CD4-positive, alpha-beta T cell (primary cell): ENCODE measurements at places on chromosomes 11 and 22.

- no peak for DNase-seq
Measured at GRCh38 chr22:22973336-22973735, 85.7 kb downstream of the IGLL5 start.

DNA sequence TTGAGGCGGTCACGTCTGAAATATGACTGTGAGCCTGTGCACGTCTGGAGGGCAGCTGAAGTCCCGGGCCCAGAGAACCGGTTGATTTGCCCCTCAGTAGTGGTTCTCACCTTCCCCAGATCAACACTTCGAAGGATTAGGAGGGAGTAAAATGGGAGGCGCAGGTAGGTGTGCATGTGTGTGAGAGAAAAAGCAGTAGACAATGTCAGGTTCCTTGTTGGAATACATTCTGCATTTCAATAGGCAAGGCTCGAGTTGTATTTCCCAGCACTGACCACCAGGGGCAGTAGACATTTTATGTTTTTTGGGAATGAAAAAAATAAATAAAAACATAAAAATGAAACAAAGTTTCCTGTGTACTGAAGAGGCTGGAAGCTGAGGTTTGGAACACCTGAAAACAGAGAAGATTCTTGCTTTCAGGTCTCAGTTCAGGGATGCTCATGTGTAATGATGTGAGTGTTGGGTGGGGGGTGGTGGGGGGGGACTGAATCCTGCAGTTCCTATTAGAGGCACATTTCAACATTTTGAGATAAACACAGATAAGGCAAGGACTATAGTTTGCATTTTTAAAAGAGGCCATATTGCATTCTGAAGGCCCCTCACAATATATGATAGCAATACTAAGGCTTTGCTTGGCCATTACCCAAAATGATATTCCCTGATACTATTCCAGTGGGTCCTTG is 333.9 kb downstream of the CADM1 start:
- no peak for DNase-seq

- no peak for DNase-seq
Measured at GRCh38 chr22:20653795-20654342, 120.0 kb upstream of the SERPIND1 start.

DNA sequence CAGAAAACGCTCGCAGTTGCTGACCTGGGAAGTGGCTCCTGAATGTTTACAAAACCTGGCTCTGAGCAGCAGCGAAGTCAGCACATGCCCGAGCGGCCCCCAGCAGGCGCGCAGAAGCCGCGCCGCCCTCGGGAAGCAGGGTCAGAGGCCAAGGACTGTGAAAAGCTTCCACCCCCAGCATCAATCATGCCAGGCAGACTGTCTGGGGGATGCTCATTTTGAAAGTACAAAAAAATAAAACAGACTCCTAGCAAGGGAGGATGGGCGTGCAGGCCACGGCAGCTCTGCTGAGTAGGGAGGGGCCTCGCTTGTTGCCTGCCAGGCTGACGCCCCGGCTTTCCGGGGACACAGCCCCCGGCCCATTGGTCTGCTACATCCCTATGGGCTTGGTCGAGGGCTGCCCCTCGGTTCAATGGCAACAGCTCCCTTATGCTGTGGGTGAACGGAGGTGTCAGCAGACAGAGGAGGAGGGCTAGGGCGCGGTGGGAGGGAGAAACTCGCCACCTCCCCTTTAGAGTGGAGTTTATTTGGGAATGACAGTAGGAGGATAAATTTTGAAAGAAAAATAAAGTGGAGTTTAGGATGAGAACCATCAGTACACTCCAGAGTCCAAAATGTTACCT is 37.7 kb upstream of the GNB1L start:
- DNase-seq, result peak; percentile 64

GRCh38 chr11:35981581-35981980 is 37.7 kb downstream of the LDLRAD3 start:
- no peak for DNase-seq

DNA sequence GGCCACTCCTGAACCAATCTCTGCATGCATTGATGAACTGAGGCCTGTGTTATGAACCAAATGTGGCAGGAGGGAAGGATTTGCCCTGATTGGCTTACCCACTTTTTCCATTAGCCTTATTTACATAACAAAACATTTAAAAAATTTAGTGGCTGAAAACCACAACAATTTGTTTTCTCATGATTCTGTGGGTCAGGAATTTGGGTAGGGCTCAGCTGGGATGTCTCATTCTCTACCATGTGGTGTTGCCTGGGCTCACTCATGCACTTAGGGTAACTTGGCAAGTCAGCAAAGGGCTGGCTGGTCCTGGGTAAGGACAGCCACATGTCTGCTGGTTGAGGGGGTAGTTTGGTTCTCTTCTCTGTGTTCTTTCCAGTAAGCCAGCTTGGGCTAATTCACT is 35.1 kb upstream of the CYP2R1 start:
- DNase-seq, result no peak

GRCh38 chr22:23684561-23685031 is 6.2 kb upstream of the RGL4 start:
- no peak for DNase-seq

DNA sequence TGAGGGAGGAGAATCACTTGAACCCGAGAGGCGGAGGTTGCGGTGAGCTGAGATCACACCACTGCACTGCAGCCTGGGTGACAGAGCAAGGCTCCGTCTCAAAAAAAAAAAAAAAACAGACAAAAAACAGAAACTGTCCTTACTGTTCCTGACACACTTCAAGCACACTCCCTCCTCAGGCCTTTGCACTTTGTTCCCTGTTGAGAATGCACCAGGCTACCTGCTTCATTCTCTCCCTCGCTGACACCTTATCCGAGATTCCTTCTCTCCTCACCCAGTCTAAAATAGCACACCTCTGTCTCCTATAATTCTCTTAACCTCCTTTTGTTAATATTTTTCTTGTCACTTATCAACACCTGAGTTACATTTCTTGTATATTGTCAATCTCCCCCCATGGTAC is 32.3 kb upstream of the TECTA start:
- no peak for DNase-seq

- peak; percentile 7 for DNase-seq
Measured at GRCh38 chr22:35538801-35539321, 1.8 kb upstream of the RASD2 start.

GRCh38 chr11:49995565-49995964 is 13.2 kb upstream of the OR4C12 start:
- no peak for DNase-seq

DNA sequence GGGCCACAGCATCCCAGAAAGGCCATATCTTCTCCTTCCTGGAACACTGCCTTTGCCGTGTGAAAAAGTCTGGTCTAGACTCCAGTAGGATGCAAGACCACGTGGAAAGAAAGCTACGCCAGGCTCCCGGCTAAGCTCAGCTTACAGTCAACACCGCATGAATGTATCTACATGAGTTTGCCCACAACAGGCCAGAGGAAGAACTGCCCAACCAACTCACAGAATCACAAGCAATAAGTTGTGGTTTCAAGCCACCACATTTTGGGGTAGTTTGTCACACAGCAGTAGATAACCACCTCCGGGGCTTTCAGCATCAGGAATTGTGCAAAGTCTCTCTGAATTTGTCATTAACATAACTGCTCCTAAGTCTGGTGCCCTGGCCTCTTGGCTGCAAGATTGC is 27.3 kb downstream of the HSPA8 start:
- no peak for DNase-seq

DNA sequence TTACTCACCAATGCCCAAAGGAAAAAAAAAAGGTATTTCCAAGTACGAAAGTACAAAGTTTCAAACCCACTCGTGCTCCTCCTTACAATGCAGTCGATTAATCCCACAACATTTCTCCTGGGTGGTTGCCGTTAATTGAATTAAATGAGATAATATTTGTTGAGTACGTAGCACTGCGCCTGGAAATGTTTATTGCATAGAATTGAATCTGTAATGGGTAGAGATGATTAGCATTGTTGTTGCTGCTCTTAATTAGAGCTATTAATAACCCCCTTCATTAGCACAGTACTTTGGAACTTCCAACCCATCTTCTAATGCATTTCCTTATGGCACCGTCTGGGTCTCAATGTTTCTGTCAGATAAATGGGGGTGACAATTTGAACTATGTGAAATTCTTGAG is 77.3 kb downstream of the SEZ6L start:
- no peak for DNase-seq

DNA sequence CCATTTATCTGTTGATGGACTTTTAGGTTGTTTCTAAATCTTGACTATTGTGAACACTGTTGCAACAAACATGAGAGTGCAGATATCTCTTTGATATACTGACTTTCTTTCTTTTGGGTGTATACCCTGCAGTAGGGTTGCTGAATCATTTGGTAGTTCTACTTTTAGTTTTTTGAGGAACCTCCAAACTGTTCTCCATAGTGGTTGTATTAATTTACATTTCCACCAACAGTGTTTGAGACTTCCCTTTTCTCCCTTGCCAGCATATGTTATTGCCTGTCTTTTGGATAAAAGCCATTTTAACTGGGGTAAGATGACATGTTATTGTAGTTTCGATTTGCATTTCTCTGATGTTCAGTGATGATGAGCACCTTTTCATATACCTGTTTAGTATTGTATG is 330.0 kb downstream of the DDX10 start:
- DNase-seq, result no peak

DNA sequence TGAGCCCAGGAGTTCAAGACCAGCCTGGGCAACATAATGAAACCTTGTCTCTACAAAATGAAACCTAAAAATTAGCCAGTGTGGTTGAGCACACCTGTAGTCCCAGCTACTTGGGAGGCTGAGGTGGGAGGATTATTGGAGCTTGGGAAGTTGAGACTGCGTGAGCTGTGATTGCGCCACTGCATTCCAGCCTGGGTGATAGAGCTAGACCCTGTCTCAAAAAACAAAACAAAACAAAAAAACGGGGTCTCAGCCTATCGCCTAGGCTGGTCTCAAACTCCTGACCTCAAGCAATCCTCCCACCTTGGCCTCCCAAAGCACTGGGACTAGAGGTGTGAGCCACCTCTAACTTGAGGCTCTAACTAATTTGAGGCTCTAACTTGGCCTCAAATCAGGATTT is 13.6 kb downstream of the PPIL2 start:
- no peak for DNase-seq

- DNase-seq, result no peak
Measured at GRCh38 chr22:49240016-49240380, 587.7 kb downstream of the BRD1 start.

GRCh38 chr11:62536301-62536957 is 10.2 kb downstream of the AHNAK start:
- no peak for DNase-seq

GRCh38 chr11:64854534-64855502 is 10.4 kb upstream of the CDC42BPG start:
- DNase-seq, result no peak

GRCh38 chr22:50104141-50104544 is 14.3 kb downstream of the MOV10L1 start:
- DNase-seq, result no peak

- no peak for DNase-seq
Measured at GRCh38 chr11:79050786-79051185, 390.0 kb downstream of the TENM4 start.

- no peak for DNase-seq
Measured at GRCh38 chr22:35839841-35840301, 122.2 kb downstream of the APOL5 start.

GRCh38 chr22:17807578-17808410 is 33.5 kb upstream of the BID start:
- DNase-seq, result no peak

DNA sequence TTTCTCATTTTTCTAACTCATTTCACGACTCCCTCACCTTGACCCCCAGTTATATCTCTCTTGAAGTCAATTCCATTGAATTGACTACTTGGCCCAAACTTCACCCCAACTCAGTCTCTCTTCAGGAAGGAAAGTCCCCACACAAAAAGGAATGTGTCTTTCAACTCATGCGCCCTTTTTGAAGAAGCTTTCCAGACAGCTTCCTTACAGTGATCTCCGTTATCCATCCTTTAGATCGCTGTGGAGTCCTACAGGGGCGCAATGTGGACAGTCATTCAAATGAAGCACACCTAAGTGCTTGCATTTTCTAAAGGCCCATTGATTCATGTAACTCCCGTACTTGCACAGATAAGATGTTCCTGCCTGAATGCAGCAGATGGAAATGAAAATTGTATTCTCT is 101.1 kb upstream of the VPREB1 start:
- no peak for DNase-seq

GRCh38 chr11:32433914-32434355 is 1.4 kb downstream of the WT1 start:
- no peak for DNase-seq

- no peak for DNase-seq
Measured at GRCh38 chr11:81886406-81887075, 847.1 kb downstream of the FAM181B start.

GRCh38 chr11:8372641-8373381 is 109.1 kb upstream of the LMO1 start:
- DNase-seq, result no peak

- DNase-seq, result no peak
Measured at GRCh38 chr11:32884770-32885384, 7.7 kb upstream of the QSER1 start.

GRCh38 chr11:25727944-25728343 is 604.0 kb upstream of the ANO3 start:
- no peak for DNase-seq

DNA sequence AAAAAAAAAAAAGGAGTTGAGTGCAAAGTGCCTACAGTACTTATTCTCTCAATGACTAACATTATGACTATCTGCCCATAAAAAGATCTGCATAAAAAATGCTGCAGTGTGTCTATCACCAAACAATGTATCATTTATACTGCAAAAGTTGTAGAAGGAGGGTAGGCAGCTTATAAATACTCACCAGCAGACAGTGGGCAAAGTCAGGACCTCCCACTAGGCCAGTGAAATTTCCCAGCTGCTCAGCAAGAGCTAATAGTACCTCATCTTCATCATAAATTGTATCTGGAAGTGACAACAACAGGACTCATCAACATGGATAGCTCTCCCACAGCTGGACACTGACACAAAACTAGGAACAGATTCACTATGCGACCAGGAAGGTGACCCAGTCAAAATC is 1.6 kb downstream of the PPP2R1B start:
- no peak for DNase-seq

DNA sequence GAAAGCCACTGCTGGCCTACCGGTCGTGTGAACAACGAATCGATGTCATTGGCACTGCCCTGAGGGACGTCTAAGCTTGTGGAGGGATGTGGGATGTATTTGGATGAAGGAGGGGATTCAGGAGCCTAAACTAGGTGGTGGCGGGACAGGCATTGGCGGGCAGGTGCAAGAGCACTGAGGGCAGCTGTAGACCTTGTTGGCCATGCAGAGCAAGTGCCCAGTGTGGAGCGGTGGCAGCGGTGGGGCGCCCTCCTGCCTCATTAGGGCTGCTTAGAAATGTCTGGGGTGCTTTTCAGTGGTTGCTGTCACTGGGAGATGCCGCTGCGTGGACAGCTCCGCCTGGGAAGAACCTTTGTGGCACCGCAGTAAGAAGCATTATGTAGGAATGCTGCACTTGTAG is 220.2 kb downstream of the TBC1D22A start:
- DNase-seq, result no peak

DNA sequence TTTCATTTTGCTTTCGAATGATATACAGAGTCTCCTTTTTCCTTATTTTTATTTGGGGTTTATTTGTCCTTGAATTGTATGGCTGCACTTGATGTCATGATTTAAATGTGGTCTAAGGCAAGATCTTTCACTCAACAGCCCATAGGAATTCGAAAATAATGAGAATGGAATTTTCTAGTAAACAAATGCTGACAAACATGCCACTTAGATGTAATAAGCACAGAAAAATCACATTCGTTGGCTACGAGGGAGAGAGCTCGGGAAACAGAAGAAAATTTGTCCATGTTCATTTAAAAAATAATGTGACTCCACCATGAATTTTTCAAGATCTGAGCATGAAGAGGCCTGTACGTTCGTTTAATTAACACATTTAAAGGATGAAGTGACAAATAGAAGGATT is 73.0 kb downstream of the BLID start:
- no peak for DNase-seq

- DNase-seq, result no peak
Measured at GRCh38 chr11:105334025-105334714, 194.6 kb upstream of the CARD18 start.

- DNase-seq, result no peak
Measured at GRCh38 chr11:64649291-64649697, 58.3 kb downstream of the SLC22A12 start.
